ENCODE measurements at places on chromosomes 3 and 15.

DNA sequence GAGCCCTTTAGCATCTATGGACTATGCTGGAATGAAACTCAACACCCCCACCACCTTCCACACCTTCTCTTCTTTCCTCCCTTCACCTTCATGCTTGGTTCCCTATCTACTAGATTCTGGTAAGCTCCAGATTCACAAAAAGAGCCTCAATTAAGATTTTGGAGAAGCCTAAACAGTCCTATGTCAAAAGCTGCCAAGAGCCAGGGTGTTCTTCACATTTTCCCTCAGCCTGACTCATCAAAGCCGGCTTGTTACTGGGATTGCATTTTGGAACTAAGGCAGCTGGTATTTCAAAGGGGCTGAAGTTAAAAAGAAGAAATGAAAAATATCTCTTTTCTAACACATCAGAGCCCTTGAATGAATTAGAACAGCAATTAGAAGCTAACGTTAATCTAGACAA is 247.7 kb downstream of the MYRIP start:
- DNase-seq: no peak

- DNase-seq: no peak
These were observed 173.7 kb downstream of the FHIT start for GRCh38 chr3:61077551-61077950.

GRCh38 chr3:81393251-81393650 is 368.2 kb downstream of the GBE1 start:
- no peak for DNase-seq

GRCh38 chr3:125382298-125382697 is 7.2 kb upstream of the ZNF148 start:
- DNase-seq: no peak

GRCh38 chr3:14377838-14378169 is 24.6 kb upstream of the SLC6A6 start:
- peak; percentile 25 for DNase-seq

DNA sequence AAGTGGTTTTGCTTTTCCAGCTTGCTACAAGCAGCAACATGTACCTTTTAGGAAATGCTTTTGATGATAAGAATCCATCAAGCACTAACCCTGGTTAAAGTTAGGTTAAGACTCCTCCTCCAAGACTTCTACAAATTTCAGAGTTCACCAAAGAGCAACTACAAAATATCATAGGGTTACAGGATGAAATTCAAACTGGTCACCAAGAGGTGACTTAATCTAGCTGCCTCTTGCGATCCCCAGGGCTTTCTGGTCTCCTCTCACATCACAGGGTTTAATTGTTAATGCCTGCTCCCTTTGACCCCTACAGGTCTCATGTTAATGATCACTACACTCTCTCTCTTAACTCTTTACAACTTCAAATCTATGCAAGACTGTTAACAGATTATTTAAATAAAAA is 66.5 kb downstream of the DPH6 start:
- no peak for DNase-seq

DNA sequence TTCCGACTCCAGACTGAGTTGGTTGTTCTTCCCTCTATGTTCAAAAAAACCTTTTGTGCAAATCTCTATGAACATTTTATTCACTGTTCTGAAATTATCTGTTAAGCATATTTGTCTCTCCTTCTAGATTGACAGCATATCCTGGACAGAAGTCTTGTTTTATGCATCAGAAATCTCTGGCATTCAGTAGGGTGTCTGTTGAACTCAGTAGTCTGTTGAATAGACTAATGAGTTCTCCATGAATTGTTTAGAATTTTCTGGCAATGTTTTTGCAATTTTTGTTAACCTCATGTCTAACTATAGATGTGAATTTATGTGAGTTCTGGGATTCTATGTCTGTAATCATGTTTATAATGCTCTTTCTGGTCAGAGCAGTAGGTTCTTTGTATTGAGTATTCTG is 222.5 kb upstream of the KCNMB2 start:
- DNase-seq: no peak

GRCh38 chr3:72593881-72594397 is 254.3 kb downstream of the SHQ1 start:
- no peak for DNase-seq

- DNase-seq: no peak
These were observed 138.4 kb downstream of the RPLP1 start for GRCh38 chr15:69590932-69591524.
